ENCODE measurements at places on chromosomes 7 and 10.

- peak; percentile 91 for DNase-seq
These were observed 49.9 kb downstream of the PWWP2B start for GRCh38 chr10:132446661-132447445.

GRCh38 chr7:1403638-1404459, 55.4 kb downstream of the MICALL2 start:
- no peak for DNase-seq

DNA sequence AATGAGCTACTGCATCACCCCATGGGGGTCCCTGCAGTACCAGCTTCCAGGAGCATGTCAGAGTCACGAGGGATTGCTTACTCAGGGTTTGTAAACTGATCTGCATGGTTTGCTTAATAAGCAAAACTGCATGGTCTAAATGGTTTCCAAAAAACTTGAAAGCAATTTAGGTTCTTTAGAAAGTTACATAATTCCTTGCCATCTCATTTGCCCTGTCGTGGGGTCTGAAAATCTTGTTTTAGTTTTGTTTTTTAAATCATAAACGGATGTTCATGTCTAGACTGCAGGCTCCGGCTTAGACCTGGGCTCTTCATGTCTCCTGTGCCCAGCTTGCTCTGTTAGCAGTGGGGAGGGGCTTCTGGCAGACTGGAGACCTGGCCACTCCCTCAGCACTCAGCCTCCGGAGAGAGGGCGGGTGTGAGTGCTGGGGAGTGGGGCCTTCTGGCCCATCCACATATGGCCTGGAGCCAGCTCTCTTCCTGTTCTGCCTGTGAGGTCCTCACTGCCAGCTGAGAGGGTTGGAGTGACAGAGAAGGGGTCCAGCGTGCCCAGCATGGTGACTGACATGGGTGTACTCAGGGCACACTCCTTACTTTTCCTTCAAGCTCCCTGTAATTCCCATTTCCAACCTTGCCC, 17.5 kb downstream of the PRF1 start:
- no peak for DNase-seq

DNA sequence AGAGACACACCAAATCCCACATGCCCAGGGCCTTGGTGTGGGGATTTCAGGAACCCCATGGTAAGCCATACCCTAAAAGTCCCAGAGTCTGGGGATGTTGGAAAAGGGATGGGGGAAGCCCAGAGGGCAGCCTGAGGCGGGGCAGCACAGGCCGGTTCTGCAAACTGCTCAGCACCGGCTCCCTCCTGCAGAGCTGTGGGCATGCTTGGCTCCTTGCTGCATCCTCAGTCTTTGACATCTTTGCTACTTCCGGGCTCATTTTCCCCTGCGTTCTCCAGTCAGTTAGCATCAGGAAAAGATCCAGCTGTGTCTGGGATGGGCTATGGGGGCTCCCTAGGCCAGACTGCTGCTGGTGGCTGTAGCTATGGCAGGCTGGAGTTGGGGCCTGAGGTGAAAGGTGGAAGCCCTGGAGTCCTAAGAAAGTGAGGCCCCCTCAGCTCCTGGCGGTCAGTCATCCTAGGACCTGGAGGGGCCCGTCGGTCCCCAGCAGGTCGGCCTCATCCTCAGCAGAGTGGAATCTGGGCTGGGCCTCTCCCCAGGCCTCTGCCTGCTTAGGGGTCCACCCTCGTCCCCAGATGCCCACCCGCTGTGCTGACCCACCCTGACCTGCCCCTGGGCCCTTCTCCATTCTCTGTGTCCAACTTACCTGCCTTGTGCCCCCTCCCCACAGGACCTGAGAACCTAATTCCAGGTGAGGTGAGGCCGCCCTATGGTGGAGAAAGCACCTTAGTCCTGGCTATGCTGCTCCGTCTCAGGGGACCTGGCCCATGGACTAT, 9.3 kb downstream of the TBATA start:
- no peak for DNase-seq

DNA sequence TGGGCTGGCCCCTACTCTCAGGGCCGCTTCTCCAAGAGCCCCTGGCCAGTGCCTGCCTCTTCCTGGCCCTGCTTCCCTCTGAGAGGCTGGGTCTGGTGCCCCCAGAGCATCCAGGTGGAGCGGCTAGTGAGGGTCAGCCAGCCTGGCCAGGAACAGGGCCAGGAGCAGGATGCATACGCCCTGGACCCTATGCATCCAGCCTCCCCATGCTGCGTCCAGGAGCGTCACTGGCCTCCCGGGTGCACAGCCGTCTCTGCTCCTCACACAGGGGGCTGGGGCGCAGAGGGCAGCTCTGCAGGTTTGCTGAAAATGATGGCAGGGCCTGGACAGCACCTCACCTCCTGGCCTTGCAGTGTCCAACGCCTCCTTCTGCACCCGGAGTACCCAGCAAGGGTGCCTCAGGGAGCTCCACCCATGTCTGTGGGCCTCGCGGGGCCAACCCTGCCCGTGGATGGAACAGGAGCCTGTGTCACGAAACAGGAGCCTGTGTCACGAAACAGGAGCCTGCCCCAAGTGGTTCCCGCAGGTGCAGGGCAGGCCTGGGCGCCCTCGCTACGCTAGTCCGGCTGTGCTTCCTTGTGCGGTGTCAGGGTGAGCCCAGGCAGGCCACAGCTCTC, 246.2 kb upstream of the PPP2R2D start:
- no peak for DNase-seq

- DNase-seq: no peak
These were observed 23.0 kb upstream of the IGFBP3 start for GRCh38 chr7:45944058-45944457.

DNA sequence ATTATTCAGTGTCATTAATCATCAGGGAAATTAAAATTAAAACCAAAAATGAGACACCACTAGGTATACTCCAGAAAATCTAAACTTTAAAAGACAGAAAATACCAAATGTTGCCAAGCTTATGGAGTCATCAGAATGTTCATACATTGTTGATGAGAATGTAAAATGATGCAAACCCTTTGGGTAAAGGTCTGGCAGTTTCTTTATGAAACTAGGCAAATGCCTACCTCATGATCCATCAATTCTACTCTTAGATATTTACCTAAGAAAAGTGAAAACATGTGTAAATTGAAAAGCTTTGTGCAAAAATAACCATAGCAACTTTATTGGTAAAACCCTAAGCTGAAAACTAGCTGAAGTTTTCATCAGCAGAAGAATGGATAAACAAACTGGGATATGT, 329.5 kb upstream of the MEOX2 start:
- DNase-seq: no peak

DNA sequence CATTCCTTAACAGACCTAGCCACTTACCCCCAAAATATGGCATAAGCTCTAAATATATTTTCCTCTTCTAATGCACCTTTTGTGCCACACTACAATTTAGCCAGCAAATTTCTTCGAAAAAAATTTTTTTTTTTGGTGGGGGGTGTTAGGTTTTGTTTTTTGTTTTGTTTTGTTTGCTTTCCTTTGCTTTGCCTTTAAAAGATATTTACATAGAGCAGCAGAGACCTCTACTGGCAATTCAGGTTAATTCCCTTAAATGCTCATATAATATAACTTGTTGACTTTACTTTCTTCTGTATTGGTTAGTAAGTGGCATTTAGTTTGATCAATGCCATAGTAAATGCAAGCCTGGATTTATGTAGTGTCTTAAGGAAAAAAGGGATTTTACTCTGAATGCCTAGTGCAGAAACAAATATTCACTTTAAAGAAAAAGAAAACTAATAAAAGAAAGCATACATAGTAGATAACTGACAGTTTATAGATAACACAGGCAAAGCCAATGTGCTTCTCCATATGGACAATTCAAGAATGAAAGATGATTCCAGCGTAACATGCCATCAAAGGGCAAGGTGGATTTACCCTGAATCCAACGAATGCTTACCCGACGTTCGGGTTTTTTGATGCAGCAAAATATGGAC, 1250.6 kb downstream of the GATA3 start:
- no peak for DNase-seq

DNA sequence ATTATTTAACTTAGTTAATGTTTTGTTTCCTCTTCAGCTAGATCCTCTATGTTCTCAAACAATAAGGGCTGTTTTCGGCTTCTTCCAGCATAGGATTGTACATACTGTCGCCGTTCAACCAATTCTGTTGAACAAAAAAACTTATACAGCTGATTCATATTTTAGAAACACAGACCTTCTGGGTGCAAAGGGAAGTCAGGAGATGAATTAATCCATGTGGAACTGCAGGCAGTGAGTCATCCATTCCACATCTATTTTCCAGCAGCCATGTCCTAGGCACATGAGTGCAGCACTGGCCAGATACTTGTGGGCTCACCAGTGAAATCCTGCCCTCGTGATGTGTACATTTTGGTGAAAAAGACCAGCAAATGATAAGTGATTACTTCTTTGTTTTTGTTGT, 163.2 kb downstream of the JAZF1 start:
- DNase-seq: no peak

DNA sequence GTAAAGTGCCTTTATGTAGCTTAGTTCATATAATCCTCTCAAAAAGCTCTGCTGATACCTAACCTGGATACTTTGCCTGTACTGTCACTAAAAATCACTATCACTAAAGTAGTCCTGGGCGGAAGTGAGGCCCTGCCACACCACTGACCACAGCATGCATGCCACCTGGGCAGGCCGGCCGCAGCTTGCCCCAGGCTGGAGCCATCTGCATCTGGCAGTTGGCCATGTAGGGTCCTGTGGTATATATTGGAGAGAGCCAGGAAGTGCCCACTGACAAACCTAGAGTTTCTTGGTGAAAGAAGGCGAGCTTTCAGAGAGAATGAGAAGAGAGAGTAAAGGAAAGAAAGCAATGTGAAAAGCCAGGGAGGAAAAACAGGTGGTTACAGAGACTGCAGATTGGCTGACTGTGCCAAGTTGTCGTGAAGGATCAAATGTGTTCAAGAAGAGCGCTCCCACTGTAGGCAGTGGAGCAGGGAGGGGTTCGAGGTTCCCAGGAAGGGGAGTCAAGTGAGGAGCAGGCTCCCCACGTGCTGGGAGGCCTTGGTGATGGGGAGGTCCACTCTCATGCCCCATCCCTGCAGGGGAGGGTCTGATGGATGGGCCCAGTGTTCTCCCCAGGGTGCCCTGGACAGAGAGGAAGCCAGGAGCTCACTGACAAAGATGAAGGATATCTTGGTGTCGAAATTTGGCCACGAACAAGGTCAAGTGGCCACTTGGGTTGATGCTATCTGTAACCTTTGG, 13.6 kb downstream of the LOXL4 start:
- peak; percentile 51 for DNase-seq

DNA sequence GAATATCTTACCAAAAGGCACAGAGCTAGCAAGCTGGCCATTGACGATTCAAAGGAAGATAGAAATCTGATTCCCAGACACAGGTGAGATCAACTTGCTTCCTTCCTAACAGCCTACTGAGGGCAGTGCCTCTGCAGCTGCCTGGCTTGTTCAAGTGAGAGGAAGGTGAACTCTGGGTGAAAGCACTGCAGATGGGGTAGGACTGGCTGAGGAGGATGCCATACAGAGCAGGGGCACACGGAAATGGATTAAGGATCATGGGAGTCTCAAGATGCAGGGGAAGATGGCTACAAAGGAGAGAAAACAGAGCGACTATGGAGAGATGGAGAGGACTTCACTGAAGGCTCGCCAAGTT, 34.4 kb upstream of the GPAM start:
- no peak for DNase-seq

DNA sequence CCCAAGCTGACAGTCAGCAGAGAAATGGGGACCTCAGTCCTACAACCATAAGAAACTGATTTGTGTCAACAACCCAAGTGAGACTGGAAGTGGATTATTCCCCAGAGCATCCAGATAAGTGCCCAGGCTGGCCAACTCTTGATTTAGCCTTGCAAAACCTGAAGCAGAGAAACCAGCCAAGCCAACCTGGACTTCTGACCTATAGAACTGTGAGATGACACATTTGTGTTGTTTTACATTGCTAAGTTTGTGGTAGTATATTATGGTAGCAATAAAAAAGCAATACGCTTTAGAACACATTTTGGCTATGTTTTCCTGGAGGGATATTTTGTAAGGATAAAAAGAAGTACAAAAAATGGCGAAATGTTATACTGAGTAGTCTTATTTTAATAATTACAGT, 19.7 kb upstream of the CCDC6 start:
- no peak for DNase-seq

GRCh38 chr10:76172020-76172419, 740.6 kb downstream of the LRMDA start:
- no peak for DNase-seq

- DNase-seq: no peak
These were observed 65.0 kb downstream of the FRMD4A start for GRCh38 chr10:14265709-14266108.

- peak; percentile 88 for DNase-seq
These were observed 2.2 kb upstream of the CUX1 start for GRCh38 chr7:101814991-101815825.

DNA sequence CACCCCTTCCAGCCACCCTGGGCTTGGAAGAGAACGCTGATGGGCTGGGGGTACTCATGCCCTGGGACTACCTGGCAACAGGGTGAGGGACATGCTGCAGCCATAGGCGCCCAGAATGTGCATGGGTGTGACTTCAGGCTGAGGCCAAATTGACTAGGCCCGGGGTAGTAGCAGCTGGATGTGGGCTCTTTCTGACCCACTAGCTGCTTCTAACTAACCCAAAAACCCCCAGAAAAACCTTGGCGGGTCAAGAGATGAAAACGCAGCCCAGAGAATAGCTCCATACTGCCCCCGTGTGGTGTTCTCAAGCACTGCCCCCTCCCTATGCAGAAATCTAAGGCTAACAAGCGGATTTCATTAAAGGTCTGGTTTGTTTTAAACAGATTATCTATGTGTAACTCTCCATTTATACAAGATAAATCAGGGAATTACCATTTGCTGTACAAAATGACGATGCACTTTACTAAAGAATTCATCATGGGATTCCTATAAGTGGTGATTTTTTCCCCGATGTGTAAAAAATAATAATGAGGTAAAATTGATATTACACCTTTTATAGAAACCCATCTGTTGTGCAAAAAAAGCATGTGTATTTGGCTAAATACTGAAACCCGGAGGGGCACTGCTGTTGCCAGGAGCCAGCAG, 4.2 kb downstream of the SMARCD3 start:
- peak; percentile 89 for DNase-seq

DNA sequence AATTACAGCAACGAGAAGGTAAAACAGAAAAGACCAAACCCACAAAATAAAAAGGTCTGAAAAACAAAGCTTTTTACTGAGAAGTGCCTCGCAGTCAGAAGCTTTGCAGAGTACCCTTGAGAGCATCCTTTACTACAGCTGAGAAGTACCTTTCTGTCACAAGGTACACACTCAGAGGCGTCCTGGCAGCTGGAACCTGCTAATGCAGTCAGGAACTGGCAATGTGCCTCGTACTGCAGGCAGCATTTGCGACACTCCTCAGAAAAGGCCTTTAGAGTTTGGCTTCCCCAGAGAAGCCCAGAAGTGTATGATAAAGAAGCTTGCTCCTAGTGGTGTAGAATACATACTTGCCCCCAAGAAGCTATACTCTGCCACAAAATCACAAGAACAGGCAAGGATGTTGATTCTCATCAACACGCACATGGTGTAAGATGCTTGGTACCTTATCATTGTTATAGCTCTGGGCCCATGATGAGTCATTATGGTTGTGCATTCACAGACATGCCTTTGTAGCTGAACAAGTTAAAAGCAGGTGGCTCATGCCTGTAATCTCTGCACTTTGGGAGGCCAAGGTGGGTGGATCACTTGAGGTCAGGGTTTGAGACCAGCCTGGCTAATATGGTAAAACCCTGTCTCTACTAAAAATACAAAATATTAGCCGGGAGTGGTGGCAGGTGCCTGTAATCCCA, 2.0 kb upstream of the GTPBP4 start:
- no peak for DNase-seq

Data from activated CD4-positive, alpha-beta T cell treated with anti-CD3 and anti-CD28 coated beads, Interleukin-2, amount 10 ng/mL, durations not matched to agents 24 days and 14 days (primary cell).